Activated T-cell treated with anti-CD3 and anti-CD28 coated beads, Interleukin-2, amount 50 U/mL, for 1 hour (primary cell): ENCODE measurements at places on chromosomes 1 and 21.

DNA sequence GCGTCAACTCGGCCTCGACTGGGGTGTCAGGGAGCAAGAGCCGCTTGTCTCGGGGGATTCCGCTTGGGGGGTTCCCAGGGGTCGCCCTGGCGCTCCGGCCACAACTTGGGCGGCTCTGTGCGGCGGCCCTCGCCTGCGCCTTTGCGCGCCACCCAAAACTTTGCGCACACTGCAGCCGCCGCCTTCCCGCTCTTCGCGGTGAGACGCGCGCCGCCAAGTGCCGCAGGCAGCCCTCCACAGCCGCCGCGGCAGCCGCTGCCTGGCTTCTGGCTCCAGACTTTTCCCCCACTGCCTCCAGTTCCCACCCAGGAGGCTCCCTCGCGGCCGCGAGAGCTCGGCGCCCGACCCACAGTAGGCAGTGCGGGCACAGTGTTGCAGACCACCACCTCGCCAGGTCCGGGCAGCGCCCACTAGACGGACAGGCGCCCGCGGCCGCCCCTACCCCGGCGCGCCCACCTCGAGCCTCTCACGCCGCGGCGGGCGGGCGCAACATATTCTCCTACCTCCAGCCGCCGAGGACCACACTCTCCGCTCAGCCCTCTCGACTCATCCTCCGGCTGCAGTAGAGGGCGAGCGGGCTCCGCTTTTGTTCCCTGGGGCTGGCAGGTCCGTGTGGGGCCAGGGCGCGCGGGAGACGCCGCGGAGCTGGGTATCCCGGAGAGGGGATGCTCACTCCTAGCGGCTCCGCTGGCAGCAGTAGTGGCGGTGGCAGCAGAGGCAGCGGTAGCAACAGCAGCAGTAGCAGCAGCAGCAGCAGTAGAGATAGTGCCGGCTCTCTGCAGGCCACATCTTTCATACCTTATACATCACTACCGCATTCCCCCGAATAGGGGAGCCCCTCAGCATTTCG is 296.6 kb downstream of the OMA1 start:
- no peak for DNase-seq

GRCh38 chr1:203239081-203239480 is 9.6 kb upstream of the CHIT1 start:
- DNase-seq, result no peak

DNA sequence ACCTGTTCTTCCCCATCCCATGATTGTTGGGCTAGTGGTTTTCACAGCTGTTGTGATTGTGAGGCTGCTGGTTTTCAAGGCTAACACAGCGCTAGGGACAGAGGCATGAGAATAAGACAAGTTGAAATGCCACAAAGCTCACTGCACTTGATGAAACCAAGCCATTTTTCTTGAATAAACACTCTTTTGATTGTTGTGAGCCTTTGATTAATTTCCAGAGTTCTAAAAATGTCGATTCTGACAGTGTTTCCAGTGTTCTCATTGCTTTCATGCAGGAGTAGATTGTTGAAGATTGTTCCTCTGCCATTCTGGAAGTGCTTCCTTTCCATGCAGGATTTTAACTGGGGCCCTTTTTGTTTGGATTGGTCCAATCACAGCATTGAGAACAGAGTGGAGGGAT is 134.9 kb upstream of the GRIK3 start:
- DNase-seq, result no peak

GRCh38 chr1:166629946-166630345 is 209.3 kb upstream of the POGK start:
- no peak for DNase-seq

DNA sequence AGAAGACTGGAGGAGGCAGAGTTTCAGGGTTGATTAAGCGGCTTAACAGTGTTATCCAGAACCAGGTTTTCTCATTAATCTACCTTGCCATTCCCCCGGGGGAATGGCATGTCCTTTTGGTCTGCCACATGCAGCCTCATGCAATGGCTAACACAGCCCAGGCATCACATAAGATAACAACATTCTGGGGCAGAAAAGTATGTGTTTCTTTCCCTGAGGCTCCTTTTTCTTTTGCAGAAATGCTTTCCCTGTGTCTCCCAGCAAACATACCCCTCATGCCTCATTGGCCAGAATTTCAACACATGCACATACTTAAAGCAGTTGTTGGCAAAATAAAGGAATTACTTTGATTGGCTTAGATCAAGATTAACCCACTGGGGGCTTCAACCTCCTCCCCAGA is 98.6 kb downstream of the OMA1 start:
- no peak for DNase-seq

DNA sequence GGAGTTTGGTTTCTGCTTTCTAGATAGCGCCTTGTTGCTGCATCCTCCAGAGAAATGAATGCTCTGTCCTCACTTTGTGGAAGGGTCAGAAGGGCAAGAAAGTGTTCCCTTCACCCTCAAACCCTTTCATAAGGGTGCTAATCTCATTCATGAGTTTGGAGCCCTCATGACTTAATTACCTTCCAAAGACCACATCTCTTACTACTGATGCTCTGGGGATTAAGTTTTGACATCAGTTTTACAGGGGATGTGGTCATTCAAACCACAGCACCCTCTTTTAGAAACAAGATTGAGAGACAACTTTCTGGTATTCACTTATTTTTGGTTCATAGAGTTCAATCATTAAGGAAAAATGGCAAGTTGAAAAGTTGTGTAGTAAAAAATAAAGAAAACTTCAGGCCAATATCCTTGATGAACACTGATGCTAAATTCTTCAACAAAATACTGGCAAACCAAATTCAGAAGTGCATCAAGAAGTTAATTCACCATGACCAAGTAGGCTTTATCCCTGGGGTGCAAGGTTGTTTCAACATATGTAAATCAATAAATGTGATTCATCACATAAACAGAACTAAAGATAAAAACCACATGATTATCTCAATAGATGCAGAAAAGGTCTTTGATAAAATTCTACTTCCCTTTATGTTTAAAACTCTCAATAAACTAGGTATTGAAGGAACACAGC is 442.1 kb downstream of the PTBP2 start:
- DNase-seq, result no peak

- no peak for DNase-seq
These were observed 1.4 kb downstream of the RCC1 start for GRCh38 chr1:28507247-28507645.

GRCh38 chr1:56645677-56646305 is 677 bp downstream of the PRKAA2 start:
- DNase-seq, result no peak

- no peak for DNase-seq
These were observed 160.1 kb upstream of the UBE2U start for GRCh38 chr1:64043288-64043687.

DNA sequence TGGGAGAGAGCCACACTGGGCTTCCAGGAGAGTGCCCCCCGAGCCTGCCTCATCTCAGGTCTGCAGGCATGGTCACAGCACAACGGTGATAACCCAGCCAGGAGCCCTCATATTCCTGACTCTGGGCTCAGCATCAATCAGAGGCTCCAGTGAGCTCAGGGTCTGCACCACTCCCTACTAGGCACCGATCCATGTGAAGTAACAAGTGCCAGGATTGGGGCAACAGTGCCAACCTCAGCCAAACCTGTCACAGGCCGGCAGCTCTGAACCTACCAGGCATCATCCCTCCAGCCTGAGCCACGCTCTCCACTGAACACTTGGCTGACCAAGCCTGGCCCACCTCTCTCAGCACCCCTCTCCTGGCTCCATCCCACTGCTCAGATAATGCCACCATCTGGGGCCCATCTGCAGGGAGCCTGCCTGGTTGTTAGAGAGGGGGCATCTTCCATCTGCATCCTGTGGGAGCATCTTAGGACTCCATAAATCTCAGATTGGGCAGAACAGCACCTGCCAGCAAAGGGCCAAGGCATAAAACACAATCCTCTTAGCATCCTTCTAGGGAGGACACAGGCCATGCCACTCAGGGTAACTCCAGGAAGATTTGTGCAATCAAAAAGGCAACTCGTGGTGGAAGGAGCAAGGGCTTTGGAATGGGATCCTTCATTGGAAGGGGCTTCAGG is 213.7 kb upstream of the CSF3R start:
- DNase-seq, result no peak

- no peak for DNase-seq
These were observed 159.6 kb downstream of the TOMM20 start for GRCh38 chr1:234969011-234969441.

- no peak for DNase-seq
These were observed 81.0 kb downstream of the GLIS1 start for GRCh38 chr1:53657891-53658396.

DNA sequence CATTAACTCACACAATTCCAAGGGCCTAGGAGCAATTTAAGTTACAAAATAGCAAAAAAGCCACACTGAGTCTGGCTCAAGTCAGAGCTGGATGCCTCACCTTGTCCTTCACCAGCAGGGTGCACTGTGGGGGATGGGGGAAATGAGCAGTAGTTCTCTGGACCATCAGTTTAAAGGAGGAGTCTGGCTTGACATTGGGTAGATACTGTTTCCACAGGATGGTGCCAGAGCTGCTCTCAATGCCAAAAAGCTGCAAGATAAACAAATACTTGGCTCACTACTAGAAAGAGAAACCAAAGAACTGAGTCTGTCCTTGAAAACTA is 18.8 kb downstream of the EMC1 start:
- no peak for DNase-seq

GRCh38 chr1:84689514-84690396 is 506 bp downstream of the SSX2IP start:
- DNase-seq, result no peak

- DNase-seq, result no peak
These were observed 146.0 kb upstream of the IVNS1ABP start for GRCh38 chr1:185463011-185463410.

GRCh38 chr1:184187097-184187496 is 135.6 kb downstream of the TSEN15 start:
- no peak for DNase-seq

GRCh38 chr21:41426676-41427404 is 801 bp downstream of the MX1 start:
- DNase-seq, result peak; percentile 28

DNA sequence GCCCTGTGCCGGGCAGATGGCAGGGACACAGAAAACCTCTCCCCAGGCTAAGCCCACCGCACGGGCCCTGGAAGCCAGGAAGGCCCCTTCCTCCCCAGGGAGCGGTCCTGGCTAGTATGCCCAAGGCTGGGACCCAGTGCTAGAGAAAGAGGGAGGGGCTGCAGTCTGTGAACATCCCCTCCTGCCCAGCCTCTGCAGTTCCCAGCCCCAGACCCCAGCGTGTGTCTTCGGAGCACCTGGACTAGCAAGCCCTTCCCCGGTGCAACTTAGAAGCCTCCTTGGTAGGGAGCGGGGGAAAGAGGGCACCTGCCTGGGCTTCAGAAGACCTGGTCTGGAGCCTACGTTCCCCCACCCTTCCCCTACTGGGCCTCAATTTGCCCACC is 2.1 kb downstream of the PLEKHG5 start:
- DNase-seq, result no peak

- peak; percentile 13 for DNase-seq
These were observed 30.3 kb downstream of the WNT4 start for GRCh38 chr1:22112554-22112953.

DNA sequence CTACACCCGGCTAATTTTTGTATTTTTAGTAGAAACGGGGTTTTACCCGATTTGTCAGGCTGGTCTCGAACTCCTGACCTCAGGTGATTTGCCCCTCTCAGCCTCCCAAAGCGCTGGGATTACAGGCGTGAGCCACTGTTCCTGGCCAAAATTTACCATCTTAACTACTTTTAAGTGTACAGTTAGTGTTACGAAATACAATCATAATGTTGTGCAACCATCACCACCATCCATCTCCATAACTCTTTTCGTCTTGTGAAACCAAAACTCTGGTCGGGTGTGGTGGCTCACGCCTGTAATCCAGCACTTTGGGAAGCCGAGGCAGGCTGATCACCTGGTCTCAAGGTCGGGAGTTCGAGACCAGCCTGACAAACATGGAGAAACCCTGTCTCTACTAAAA is 14.1 kb upstream of the ZBTB40 start:
- DNase-seq, result no peak

DNA sequence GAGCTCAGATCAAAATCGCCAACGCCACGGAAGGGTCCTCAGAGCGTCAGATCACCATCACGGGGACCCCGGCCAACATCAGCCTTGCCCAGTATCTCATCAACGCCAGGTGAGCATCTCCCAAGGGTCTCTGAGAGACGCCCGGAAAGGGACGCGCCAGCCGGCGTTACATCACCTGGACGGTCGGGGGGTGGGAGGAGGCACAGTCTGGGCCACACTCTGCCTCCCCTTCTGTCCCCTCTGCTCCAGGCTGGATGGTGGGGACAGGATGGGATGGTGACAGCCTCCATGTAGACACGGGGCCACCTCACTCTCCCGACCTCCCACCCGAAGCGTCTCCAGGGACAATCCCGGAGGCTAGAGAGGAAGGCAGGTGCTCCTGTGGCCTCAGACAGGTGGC is 41.5 kb upstream of the COL6A1 start:
- DNase-seq, result no peak

GRCh38 chr1:26015358-26015757 is 6.2 kb upstream of the EXTL1 start:
- DNase-seq, result no peak

GRCh38 chr1:228050571-228051231 is 31.8 kb upstream of the ARF1 start:
- no peak for DNase-seq

DNA sequence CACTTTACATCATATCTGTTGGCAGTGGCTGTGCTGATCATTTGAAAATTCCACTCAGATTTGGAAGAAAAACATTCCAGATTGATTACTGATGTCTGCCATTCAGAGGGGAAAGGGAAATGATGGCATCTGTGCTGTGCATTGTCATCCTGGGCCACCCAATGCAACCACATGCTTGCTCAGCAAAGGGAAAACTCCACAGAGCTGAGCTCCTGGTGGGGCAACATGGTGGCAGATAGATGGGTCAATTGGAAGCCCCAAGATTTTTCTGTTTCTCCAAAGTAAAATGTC is 11.8 kb downstream of the OXCT2 start:
- DNase-seq, result no peak

GRCh38 chr1:89276690-89277089 is 4.0 kb upstream of the GBP5 start:
- DNase-seq, result no peak

DNA sequence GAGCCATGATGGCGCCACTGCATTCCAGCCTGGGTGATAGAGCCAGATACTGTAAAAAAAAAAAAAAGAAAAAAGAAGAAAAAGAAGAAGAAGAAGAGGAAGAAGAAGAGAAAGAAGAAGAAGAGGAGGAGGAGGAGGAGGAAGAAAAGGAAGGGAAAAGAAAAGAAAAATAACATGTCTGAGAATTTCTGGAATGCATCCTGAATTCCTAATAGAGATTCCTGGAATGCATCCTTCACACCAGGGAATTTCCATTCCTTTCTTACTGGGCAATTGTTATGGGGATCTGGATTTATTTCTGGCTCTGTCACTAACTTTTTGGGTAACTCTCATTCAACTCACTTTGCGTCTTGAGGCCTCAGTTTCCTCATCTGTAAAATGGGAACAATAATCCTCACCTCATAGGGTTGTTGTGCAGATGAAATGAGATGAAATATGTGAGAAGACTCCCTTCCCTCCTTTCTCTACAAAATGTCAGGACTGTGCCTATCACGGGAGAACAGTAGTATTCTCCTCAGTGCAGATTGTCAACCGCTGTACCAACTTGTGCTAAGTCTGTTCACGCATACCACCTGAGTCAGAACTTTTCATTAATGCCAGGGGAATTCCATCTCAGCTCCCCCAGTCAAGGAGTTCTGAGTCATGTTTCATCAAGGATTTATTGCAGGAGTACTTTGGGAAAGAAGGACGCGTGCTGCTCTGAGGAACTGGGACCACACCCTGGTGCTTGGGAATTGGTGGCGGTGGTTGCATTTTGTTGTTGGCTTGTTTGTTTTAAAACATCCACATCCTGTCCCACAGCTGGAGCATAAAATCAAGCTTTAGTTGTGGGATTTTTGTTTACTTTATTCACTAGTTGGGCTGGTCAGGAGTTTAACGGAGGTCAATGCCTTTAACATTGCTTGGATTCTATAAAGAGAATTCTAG is 42.4 kb upstream of the ROR1 start:
- DNase-seq, result no peak

GRCh38 chr21:27464648-27465047 is 497.8 kb upstream of the ADAMTS5 start:
- no peak for DNase-seq
